Stimulated activated CD4-positive, alpha-beta T cell treated with anti-CD3 and anti-CD28 coated beads, Interleukin-12 subunit alpha, Interleukin-12 subunit beta, amount 100 ng/mL, for 4 hours (primary cell): ENCODE measurements at places on chromosomes 1 and 21.

- DNase-seq, result no peak
Observed at GRCh38 chr1:199851439-199852140, 175.9 kb upstream of the NR5A2 start.

- no peak for DNase-seq
Observed at GRCh38 chr1:186780076-186780475, 48.7 kb upstream of the PLA2G4A start.

DNA sequence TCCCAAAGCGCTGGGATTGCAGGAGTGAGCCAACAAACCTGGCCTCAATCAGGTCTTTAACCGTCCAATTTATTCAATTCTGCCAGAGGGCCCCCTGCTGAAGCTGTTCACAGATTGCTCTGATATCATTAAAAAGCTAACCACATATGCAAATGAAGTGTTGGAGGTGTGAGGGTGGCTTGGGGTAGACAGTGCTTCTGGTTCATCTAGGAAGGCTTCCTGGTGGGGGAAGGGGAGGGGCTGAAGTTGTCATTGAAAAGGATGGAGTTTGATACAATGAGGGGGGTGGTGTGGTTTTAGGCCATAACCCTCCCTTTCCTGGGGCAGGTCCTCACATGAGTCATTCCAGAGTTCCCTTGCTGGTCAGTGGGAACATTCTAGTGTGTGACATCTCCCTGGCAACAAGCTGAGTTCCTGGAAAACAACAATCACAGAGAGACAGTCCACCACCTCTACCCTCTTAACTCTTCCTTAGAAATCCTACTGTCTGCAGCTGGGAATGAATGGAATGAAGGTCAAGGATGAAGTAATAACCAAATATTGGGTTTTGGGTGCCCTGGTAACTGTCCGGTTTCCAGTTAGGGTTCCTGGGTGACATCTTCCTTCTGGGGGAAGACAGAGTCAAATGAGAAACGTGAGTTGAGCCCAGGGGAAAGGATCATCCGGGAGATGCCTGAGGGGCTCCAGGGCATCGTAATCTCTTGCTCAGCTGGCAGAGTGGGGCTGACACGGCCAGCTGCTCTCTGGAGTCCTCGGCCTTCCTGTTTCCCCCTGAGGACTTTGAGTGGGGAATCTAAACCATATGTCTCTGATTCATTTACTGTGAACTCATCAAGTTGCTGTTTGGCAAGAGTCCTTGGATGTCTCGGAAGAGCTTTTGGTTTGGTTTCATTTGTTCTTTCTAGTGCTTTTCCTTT, 32.2 kb downstream of the BATF3 start:
- DNase-seq, result no peak

DNA sequence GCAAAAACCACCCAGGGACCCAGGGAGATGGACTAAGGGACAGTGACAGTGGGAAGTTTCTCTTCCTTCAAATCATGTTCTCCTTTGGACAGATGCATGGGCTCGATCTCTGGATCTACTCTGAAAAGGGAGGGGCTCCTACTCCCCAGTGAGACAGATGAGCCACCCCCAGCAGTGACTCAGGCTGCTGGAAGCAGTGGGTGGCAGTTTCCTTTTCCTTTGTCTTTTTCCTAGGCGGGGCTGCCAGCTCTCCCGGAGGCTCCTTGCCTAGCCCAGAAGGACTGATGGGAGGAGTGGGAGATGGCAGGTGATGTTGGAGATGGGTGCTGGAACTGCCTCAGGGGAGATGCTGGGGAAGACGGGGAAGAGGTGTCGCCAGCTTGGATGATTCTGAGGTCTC, 41.0 kb upstream of the IGSF21 start:
- DNase-seq, result no peak

DNA sequence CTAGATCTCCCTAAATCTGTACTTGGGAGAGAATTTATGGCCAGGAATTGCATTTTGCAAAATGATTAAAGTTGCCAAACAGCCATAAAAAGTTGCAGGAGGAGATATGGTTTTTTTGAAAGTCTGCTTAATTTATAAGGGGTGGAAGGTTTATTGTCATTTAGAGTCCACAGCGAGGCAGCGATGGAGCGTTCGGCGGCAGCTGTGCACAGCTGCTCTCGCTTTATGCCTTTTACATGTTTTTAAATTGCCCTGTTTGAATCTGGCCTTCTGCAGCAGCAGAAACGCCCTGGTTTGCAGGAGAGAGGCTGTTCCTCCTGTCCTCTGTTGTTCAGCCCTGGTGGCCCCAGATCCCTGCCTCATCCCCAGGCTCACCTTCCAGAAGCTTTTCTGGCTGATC, 144.9 kb upstream of the POU3F1 start:
- DNase-seq, result no peak

DNA sequence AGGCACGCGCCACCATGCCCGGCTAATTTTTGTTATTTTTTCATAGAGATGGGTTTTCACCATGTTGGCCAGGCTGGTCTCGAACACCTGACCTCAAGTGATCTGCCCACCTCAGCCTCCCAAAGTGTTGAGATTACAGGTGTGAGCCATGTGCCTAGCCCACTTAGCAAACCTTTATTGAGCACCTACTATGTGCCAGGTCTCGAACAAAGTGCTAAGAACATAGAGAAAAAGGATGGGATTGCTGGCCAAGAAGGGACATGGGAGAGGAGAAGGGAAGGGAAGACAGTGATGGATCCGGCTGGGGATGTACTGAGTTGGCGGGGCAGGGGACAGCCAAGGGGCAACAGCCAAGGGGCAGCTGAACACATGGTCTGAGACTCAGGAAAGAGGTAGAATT, 55.6 kb upstream of the RPL11 start:
- no peak for DNase-seq

DNA sequence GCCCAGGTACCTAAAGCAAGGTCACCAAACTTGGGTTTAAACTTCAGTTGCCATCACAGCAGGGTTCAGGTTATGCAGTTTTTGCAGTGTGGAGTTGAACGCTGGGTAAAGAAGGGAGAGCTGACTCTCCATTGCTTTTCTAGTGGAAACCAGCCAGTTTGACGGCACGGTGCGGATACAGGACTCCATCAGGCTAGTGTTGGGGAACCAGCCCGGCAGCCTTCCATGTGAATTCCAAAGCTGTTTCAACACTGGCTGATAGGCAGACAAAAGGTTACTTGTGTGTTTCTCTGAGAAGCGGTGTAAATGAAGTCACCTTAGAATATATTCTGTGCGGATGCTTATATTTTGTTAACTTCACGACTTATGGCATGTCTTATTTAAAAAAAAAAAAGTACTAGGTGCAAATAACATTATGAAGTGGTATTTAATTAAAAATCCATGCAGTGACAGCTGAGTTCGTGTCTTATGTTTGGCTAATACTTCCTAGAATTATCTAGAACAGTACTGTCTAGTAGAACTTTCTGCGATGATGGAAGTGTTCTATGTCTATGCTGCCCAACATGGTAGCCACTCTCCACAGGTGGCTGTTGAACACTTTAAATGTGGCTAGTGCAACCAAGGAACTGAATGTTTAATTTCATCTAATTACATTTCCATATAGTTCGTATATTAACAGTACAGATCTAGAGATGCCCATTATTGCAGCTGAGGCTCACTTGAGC, 29.9 kb upstream of the RCAN3 start:
- DNase-seq, result no peak

GRCh38 chr1:200075522-200075921, 48.0 kb downstream of the NR5A2 start:
- DNase-seq, result no peak

DNA sequence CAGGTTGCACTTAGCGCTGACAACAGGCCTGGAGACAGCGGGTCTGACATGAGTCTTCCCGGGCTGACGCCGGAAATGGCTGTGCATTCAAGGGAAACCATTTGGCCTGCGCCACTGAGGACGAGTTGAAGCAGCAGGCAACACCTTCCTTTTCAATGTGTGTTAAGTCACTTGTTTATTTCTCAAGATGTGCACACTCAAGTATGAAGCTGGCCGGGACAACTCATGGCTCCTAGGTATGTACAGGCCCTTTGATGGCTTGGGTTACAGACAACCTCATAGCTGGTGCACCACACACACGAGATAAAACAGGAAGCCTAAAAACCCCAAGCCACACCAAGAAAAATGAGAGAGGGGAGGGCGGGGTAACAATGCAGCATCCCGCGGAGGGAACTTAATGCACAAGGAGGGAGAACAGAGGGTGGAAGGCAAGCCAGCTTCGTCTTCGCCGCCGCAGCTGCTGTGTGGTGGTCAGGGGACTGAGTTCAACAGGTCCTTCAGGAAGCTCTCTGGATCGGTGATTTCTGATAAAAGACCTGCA, 118.0 kb upstream of the IFFO2 start:
- peak; percentile 14 for DNase-seq

- DNase-seq, result no peak
Observed at GRCh38 chr1:81717230-81717629, 83.5 kb upstream of the ADGRL2 start.

- DNase-seq, result no peak
Observed at GRCh38 chr1:205128050-205128449, 6.3 kb upstream of the RBBP5 start.

DNA sequence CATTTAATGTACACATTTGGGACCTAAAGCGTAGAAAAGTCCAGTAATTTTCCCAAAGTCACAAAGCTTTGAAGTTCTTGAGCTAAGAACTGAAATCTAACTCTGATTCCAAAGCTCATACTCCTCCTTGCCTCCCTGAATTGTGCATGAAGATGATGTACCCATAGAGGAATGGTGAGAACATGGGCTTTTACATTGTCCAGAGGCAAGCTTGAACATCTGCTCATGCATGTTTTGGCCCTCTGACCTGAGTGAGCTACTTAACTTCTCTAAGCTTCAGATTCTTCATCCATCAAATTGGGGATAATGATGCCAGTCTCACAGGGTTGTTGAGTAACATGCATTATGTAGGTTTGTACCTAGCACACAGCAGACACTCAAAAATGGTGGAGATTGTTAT, 258.4 kb upstream of the HOOK1 start:
- no peak for DNase-seq

GRCh38 chr1:200107004-200107470, 79.5 kb downstream of the NR5A2 start:
- no peak for DNase-seq

GRCh38 chr1:180854456-180854855, 58.2 kb upstream of the KIAA1614 start:
- DNase-seq, result no peak

- DNase-seq, result no peak
Observed at GRCh38 chr1:243447844-243448243, 192.0 kb downstream of the SDCCAG8 start.

DNA sequence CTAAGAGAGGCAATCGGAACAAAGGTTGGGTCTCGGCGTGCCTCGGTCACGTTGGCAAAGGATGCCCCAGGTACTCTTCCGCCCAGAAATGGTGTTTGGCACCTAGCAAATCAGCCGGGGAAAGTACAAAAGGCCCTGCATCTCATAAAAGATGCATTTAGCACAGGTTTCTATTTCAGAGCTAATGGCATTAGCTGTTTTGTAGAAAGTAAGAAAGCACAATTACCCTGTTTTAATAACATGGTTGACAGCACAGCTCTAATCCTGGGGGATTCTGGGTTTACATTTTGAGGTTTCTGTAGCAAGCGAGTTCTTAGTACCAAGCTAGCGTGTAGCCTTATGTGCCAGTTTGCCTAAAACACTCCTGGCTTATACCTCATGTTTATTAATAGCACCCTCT, 178.5 kb downstream of the PRDM2 start:
- no peak for DNase-seq

- DNase-seq, result no peak
Observed at GRCh38 chr1:173249349-173249748, 42.2 kb upstream of the TNFSF4 start.

- no peak for DNase-seq
Observed at GRCh38 chr1:180184041-180184440, 29.4 kb downstream of the QSOX1 start.

DNA sequence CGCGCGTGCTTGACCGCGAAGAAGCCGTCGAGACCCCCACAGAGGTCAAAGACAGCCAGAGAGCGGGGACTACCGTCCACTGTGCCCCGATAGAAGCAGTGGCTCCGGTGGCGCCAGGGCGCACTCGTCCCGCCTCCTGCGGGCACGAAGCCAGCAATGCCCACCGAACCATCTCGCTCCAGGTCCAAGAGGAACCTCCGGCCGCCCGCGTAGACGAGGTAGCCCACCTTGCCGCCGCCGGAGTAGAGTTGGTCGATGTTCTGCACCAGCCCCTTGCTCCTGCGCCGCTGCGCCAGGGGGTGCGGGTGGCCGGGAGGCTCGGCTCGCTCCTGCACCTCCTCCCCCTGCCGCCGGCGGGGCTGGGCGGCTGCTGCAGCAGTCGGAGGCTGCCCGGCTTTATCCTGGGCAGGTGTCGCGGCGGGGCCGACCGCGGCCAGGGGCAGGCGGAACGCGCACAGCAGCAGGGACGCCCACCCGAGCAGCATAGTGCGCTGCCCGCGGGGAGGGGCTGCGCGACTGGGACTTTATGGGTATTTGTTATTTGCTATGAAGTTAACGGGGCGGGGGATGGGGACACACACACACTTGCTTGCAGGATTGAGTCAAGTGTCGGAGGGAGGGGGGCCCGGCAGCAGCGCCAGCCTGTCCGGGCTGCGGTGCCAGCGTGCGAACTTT, 844 bp downstream of the ADAMTS5 start:
- no peak for DNase-seq

DNA sequence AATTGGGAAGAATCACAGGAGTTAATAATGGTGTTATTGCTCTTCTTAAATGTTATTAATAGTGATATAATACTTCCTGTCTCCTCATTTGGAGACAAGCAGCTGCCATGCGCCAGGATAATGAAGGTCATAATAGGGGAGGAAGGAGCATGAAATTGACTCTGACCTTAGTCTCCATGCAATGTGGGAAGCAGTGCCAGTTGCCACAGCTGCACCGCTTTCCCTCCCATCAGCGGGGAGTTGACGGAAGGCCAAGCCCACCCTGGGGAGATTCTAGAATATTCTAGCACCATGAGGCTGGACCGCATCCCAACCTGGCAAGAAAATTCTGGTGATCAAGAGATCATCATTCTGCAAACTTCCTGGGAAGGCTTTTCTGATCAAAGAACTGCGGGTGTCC, 11.0 kb upstream of the OLIG1 start:
- no peak for DNase-seq

DNA sequence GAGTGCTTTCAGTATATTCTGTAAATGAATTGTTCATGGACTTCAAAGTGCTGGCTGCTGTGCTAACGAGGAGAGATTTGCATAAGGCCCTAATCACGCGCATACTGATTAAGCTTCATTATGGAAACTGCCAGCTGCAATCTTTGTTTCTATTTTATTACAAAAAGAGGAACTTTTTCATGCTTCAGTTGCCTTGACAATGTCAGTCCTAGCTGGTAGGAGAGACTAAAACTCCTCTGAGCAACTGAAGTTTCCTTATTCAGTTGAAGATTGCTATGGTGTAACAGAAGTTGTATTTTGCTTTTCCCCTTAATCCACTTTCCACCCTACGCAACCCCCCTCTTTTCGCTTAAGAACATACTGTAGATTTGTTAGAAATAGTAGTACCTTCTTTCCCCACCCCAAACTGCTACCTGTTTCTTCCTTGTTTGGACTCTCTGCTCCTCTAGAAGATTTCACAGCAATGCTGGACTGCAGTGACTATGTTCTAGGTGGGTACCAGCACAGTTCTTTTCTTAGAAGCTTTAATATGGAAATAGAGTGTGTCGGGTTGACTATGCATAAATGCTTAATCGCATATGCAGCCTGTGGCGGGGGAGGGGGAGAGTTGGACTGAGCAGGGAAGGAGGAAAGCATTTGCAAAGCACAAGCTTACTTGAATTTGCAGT, 108.3 kb downstream of the POU2F1 start:
- no peak for DNase-seq
